ENCODE measurements at places on chromosomes 6 and 20.
A peak's percentile ranks its signal among the peaks of the same experiment; 100 is the strongest.

- DNase-seq = peak; percentile 6
These were observed 17.6 kb downstream of the SLC18B1 start for GRCh38 chr6:132780770-132781371.

GRCh38 chr6:36075656-36076055 is 48.0 kb downstream of the MAPK14 start:
- DNase-seq = no peak

DNA sequence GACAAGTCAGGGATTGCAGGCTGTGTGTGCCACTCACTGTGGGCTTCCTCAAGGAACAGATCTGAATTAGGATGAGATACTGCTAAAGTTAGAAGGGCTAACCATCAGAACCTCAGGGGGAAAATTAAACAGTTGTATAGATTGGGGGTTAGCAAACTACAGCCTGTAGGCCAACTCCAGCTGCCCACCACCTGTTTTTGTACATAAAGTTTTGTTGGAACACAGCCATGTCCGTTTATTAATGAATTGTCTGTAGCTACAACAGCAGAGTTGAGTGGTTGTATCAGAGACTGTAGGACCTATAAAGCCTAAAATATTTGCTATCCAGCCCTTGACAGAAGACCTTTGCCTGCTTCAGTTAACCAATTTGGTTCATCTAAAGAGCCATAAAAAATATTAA is 127.2 kb upstream of the ECI2 start:
- no peak for DNase-seq

DNA sequence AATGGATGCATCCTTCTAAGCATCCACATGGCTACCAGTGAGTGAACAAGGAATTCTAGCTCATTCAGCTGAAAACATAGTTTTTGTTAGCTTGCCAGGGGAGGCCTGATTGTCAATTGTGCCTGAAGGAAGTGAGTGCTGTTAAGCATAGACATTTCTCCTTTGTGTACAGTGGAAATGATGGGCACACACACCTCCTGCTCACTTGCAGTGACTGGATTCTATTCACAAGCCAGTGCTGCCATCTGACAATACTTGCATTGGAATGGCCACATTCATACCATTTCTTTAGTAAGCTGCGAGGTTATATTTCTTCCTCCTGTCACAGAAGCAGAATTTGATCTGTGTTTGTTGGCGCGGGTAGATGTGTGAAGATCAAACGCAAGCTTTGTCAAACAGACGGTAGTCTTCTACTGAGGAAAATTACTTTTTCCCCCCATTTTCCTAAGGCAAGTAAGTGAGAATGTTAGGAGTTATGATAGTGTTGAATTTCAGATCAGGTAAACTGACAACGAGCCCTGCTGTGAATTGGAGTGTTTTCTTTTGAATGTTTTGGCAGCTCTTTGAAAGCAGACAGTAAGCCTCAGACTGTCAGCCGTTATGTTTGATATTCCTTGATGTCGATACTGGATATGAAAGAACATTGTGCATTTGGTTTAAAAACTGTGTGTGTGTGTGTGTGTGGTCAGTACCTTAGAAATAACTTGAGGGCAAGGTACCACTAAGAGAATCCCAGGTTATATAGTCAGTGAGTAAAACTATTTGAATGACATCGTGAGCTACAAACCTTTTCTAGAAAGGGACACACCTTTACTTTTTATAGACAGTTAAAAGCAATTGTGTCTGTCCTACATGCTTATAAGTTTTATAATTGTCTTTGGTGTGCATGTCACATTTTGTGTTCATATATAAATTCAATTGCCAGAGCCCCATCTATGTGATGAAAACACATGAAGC is 84.2 kb upstream of the BMP2 start:
- DNase-seq = no peak

GRCh38 chr6:42366011-42366705 is 85.6 kb downstream of the TRERF1 start:
- DNase-seq = no peak

- peak; percentile 66 for DNase-seq
These were observed 134.4 kb downstream of the ARHGAP18 start for GRCh38 chr6:129575378-129576118.

- DNase-seq = peak; percentile 73
These were observed 12.2 kb upstream of the KCNK15 start for GRCh38 chr20:44733341-44734069.

GRCh38 chr6:151698931-151699700 is 108.4 kb upstream of the ESR1 start:
- DNase-seq = no peak

DNA sequence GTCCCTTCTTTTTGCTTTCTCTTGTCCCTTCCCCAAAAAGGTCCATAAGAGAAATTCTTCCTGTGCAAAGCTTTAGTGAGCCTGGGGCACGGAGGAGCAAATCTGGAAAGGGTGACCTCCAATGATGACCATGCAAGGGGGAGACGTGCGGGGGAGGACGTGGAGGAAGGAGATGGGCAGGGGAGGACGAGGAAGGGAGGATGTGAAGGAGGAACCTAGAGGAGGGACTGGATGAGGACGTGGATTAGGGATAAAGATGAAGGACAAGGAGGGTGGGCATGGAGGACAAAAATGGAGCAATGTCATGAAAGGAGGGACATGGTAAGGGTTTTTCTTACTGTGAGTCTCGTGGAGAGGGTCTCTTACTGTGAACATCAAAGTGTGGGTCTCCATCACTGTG is 139.5 kb downstream of the ERMARD start:
- DNase-seq = no peak

DNA sequence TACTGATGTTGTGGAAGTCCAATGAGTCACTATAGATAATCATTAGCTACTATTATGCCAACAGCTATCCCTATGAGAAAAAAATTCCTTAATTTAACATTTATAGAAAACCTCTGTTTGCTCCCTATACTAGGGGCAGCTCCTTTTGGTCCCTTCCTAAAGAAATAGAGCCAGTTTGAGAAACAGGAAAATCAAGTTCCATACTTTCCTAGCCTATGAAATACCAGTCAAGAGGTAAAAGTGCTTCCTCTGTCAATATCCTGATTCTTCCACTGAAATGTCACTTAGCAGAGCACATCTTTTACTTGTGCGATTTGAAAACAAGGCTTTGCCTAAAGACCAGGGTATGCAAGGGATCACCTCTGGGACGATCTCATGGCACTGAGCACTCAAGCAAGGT is 14.5 kb upstream of the TRIM39 start:
- DNase-seq = no peak

GRCh38 chr6:50145125-50145524 is 95.4 kb upstream of the DEFB112 start:
- peak; percentile 35 for DNase-seq

DNA sequence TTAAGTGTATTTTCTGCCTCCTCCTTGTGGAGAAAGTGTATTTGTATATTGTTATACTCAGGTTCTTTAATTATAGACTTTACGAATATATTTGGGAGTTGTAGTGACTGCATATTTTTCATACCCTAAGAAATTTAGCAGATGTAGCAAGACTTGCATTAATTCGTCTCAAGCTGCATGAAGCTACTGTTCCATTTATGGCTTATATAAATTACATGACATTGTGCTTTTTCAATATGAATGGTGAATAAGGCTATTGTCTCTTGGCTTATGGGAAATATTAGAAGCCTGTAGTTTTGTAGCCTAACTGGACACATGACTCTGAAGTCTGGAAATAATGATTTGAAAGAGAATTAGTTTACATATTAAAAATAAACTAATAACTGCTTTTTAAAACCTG is 2.4 kb downstream of the ADGRG6 start:
- no peak for DNase-seq

DNA sequence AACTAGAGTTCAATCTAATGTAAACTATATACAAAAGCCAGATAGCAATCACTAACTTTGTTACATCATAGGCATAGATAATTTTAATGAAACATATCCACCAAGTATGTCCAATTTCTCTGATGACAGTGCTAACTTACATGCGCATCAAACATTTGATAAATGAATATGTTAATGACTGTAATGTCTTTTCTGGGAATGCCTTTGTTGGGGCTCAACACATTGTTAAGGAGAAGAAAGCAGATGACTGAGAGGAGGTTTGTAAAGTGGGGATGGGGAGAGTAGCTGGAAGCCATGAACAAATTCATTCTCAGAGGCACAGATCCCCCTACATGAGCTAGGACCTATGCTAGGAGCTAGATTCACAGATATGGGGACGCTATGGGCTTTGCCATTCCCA is 950.0 kb downstream of the KIF16B start:
- DNase-seq = no peak

- DNase-seq = no peak
These were observed 138.2 kb upstream of the SLC22A16 start for GRCh38 chr6:110614586-110614985.

DNA sequence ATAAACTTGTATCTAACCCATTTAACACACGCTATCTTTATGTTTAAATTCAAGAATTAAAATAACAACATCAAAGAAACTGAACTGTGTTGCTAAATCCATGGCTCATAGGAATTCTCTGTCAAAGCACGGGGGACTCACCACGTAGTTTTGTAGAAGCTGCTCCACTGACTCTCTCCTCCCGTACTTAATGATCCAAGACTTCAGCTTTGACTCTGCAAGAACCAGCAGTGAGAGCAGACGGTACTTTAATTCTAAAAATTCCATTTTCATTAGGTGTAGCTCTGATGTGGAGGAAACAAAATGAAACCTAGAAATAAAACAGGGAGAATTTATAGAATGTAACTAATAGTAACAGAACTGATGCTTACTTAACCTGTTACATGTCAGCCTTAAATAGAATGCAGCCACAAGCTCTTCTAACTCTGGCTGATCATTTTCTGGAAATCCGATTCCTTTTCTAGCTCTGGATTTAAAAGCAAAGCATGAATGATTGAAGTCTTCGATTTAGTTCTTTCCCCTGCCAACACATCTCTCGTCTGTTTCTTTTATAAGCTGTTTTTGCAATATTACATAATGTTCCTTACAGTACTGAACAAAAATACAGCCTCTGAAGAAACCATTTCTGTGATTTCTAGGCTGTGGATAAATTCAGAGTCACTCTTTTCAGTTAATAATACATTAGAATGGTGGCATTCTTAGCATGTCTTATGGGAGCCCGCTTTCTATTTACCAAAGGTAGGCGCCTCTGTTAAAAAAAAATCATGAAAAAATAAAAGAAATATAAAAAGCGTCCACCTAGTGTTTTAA is 165.5 kb downstream of the SYNE1 start:
- DNase-seq = no peak

DNA sequence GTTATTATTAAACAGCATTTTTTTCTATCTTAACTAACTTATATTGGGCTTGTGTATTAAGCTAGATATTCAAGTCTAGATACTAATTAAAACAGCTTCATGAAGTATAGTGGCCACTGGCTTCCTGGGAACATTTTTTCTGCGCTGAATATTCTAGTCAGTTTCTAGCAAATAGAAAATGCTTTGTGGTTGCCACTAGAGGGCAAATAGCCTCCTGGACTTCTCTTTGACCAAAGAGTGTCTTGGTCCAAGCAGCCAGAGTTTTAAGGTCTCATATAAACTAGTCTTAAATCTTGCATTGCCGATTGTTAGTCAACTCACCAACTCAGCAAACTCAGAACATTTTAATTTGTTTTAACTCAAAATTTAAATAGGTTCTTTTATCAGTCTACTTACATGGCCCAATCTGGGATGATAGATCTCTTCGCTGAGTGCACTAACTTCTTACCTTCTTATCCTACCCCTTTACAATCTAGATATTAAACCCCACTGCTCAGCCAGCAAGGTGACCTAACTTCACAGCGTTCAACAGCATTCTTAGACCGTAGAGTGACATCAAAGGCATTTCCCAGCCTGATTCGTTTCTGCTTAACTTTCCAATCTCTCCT is 24.6 kb upstream of the ID4 start:
- DNase-seq = no peak

GRCh38 chr6:3026791-3027626 is 27.3 kb downstream of the NQO2 start:
- DNase-seq = peak; percentile 33

GRCh38 chr6:40346246-40346645 is 240.9 kb downstream of the LRFN2 start:
- no peak for DNase-seq

GRCh38 chr6:135088818-135089809 is 34.5 kb upstream of the HBS1L start:
- peak; percentile 42 for DNase-seq

DNA sequence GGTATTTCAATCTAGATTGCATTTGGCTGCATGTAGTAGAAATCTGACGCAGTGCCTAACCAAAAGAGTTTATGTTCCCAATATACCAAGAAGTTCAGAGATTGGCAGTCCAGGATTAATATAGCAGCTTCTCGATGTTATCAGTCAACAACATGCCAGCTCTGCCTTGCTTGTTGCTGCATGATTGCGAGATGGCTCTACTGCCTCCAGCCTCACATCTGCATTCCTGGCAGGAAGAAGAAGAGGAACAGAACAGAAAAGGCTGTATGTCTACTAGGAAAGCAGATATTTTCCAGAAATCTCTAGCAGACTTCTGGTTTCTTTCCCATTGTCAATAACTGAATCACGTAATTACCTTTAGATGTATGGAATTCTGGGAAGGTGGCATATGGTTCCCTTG is 60.8 kb downstream of the SLC35D3 start:
- DNase-seq = no peak

DNA sequence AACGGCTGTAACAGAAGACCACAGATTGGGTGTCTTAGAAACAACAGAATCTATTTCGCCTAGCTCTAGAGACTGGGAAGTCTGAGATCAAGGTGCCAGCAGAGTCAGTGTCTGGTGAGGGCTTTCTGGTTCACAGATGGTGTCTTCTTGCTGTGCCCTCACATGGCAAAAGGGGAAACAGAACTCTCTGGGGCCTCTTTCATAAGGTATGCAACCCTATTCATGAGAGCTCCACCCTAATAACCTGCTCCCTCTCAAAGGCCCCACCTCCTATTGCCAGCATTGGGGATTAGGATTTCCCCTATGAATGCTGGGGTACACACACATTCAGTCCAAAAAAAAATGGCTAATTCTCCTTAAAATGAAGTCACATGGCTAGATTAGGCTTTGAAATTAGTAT is 10.0 kb downstream of the TXNDC5 start:
- DNase-seq = no peak

- DNase-seq = no peak
These were observed 182.0 kb downstream of the COL21A1 start for GRCh38 chr6:56065408-56065807.

- DNase-seq = peak; percentile 7
These were observed 98.0 kb downstream of the FNDC1 start for GRCh38 chr6:159267165-159267564.

GRCh38 chr6:127345521-127345920 is 2.1 kb upstream of the ECHDC1 start:
- DNase-seq = no peak

DNA sequence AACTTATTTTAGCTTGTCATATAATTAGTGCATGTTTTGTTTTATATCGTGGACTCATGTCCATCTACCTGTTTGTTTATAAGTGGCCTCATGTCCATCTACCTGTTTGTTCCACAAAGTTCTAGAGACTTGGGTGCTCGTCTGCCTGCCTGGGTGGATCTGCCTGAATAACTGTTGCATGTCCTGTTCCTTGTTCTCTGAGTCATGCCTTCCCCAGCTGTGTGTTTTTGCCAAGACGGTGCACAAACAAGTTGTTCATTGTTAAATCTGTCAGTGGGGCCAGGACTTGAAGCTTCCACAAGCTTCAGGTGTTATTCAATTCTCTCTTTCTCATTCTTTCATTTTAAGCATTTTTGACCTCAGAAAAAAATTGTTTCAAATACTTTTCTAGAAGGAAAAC is 358.0 kb upstream of the CITED2 start:
- DNase-seq = no peak
